ENCODE measurements at places on chromosomes 3 and 15.

GRCh38 chr15:79680720-79681119, 216.1 kb downstream of the MTHFS start:
- no peak for DNase-seq

- DNase-seq = peak; percentile 96
Measured at GRCh38 chr3:72255791-72256559, 471.0 kb upstream of the PROK2 start.

DNA sequence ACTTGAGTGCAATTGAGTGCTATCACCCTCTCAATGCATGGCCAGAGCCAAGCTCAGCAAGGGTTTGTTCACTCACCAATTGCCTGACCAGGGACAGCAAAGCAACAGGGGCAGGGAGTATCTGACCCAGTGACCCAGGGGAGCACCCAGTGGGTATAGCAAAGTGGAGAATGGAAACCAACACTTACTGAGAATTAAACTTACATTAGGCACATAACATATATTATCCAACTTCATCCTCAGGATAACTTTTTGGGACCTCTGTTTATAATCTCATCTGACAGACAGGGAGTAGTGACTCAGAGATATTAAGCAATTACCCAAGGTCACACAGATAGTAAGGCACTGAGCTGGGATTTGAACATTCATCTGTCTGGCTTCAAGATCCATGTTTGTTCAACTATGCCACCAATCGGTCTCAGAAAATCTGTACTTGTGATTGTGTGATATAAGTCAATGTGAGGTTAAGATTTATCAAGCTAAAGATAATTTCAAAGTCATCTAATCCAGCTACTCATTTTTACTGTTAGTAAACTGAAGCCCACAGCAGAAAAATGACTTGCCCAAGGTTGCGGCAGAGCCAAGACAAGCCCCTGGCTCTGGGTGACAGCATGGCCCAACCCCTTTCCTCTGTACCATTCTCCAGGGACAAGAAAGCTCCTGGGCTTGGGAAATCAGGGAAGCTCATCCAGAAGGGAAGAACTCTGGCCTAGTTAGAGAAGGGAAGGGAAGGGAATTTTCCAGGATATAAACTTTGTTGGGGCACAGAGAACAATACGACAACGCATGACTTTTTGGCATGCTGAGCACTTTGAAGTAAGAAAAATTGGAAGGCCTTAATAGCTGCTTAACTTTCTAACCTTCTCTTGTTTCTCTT, 138.0 kb upstream of the SMAD3 start:
- no peak for DNase-seq

GRCh38 chr15:45654749-45655148, 19.9 kb downstream of the SQOR start:
- DNase-seq = no peak

GRCh38 chr3:169497567-169498257, 165.8 kb downstream of the MECOM start:
- no peak for DNase-seq

GRCh38 chr3:11807686-11808085, 39.0 kb downstream of the TAMM41 start:
- no peak for DNase-seq

GRCh38 chr15:73704869-73705645, 20.9 kb downstream of the CD276 start:
- peak; percentile 61 for DNase-seq

DNA sequence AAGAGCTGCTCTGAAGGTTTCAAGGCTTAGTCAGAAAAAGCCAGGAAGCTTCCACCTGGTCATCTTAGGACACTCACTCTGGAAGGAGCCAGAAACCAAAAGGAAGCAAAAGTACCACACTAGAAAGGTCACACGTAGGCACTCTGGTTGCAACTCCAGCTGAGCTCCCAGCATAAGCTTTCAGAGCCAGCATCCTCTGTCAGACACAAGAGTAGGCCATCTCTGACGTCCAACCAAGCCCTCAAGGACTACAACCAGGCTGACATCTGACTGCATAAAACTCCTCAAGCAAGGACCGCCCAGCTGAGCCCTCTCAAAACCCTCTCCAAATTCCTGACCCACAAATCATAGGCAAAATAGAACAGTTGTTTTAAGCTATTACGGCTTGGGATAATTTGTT, 12.8 kb downstream of the SH3BP5 start:
- no peak for DNase-seq

- DNase-seq = no peak
Measured at GRCh38 chr3:23418026-23418425, 214.9 kb downstream of the UBE2E2 start.

- DNase-seq = peak; percentile 69
Measured at GRCh38 chr3:100463002-100463401, 29.4 kb upstream of the TMEM45A start.

GRCh38 chr3:39101022-39101689, 6.3 kb downstream of the GORASP1 start:
- peak; percentile 13 for DNase-seq

- DNase-seq = no peak
Measured at GRCh38 chr3:143307613-143308183, 188.1 kb downstream of the CHST2 start.

DNA sequence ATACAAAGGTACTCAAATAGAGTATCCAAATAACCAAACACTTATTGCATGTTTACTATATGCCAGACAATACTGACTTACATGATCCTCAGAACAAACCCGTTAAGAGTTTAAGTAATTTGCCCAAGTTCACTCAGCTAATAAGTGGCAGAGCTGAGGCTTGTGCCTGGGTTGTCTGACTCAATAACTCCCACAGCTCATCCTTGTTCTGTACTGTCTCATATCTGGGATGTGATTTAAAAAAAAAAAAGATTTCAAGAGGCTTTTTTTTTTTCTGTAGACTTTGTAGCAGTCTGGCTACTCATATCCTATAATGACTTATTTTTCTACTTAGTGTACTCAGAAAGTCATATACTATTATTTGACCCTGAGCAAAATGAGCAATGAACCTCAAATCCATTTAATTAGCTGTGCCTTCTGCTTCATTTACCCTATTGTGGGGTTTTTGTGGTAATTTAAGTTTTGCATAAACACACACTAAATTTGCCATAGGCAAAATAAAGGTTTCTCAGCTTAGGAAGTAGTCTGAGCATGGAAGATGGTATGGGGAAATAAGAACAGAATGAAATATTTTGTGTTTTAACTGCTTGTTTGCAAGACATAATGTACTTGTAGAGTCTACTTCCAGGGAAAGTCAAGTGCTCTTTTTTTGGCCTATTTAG, 3.1 kb downstream of the NSUN3 start:
- DNase-seq = no peak

DNA sequence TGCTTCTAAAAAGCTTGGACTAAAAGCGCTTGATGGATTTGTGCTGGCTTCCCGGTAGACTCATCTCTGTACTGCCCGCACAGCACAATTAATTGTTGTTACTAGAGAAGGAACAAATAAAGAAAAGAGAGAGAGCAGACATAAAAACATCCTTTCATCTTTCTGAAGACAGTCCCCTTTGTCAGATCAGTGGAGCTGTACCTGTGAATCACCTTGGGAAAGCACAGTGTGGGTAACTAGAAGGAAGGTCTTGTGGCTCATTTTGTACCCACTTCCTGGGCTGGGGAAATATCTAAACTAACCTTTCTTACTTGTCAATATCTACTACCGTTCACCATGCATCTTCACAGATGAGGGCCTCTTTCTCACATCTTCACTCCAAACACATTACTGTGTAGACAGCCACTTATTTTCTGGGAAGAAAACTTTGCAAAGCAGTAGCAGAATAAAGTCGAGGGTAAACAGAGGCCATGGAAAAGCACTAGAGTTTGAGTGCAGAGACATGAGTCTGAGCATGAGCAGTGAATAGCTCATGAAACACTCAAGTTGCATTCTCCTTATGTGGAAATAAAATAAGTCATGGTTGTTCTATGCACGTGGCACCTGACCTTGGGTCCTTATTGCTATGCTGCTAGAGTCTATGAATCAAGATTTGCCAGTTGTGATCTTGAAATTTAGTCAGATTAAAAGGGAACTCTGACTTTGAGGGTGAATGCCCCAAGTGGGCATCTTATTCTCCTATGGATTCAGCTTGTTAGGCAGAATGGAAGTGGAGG, 169.3 kb downstream of the LPP start:
- DNase-seq = no peak

GRCh38 chr3:29291260-29291981, 10.6 kb downstream of the RBMS3 start:
- no peak for DNase-seq

DNA sequence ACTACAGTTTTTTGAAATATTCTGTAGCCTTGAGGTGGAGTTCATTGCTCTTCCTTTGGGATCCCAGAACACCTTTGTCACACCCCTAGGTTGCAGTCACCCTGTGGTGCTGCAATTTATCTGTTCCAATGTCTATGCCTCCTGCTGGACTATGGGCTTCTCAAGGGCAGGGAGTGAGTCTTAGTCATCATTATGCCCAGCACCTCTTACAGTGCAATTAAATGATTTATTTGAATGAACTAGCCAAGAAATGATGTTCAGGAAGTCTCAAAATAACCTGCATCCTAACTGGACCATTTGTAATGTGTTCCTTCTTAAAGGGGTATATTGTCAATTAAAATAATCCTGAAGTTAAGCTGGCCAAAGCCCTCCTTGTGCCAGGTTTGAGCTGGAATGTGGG, 28.5 kb downstream of the SHC4 start:
- no peak for DNase-seq

DNA sequence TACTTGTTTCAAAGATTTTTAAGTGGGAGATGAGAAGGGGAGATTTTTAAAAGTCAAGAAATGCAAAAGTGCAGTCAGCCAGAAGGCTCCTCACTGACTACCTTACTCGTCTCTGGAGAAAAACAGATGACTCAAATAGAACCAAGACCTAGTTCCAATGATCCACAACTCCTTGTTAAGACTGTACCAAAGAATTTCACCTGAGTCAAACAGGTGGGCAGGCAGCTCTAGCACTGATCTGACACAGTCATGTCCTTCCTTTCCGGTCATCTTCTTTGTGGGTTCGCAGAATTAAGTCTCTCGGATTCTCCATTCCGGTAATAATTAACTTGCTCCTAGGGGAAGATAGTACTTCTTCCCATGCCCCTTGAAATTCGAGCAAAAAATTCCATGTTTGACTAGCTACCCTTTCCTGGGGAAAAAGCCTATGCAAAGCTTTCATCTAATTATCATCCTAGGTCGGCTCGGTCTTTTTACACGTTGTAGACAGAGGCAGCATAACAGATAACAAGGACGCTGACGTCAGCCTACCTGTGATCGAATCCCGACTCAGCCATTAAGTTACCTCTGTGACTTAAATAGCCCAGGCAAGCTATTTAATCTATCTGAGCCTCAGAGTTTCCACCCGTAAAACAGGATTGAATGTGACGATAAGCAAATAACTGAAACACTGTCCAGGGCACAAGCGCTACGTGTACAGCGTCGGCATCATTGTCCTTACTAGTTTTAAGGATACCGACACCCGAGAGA, 758 bp downstream of the SELENOK start:
- DNase-seq = peak; percentile 39

DNA sequence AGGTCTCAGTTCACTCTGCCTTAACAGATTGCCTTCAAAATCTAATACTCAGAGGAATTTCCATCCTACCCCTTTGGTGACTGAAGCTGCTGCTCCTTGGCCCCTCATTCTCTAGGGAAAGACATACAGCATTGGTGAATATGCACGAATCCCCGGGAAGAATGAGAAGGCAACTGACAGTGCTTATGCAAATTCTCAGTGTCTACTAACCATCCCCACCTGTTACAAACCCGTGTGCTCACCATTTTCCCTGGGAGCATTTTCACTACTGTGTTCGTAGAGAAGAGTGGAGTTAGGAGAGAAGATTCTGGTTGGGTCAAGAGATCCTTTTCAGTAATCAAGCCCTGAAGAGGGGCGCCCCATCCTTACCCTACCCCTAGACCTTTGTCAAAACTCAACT, 37.7 kb downstream of the SYNM start:
- DNase-seq = no peak

- DNase-seq = peak; percentile 55
Measured at GRCh38 chr3:171393032-171393744, 67.0 kb downstream of the TNIK start.

GRCh38 chr15:64761156-64761555, 14.2 kb downstream of the RBPMS2 start:
- no peak for DNase-seq

All from NCI-H2081 (cell line).